ENCODE measurements at places on chromosomes 1 and 21. TPM values are rescaled to one million over a fixed set of nuclear protein-coding genes. Genes with fewer than 3 reads are reported as not detected.

DNA sequence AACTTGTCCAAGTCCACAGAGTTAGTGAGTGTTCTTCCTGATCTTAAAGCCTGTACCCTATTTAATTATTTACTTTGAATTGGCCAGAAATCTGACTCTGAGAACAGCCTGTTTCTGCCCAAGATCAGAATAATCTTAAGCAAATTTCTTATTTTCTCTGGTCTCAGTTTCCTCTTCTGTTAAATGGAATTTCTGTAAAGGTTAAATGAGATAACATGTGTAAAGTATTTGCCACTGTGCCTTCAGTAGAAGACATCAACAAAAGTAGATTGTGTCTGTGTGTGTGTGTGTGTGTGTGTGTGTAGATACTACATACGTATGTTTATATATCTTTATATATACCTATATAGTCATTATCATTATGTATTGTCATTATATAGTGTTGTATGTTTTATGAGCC lies 124.2 kb upstream of the FGGY start:
- no peak for DNase-seq

GRCh38 chr1:30650038-30650967 lies 73.1 kb downstream of the MATN1 start:
- no peak for DNase-seq

- no peak for DNase-seq
Observed at GRCh38 chr1:10490286-10490970, 15.7 kb downstream of the PEX14 start.

GRCh38 chr1:155513300-155513916 lies 49.2 kb downstream of the ASH1L start:
- DNase-seq = no peak

GRCh38 chr1:100581096-100581705 lies 43.3 kb downstream of the GPR88 start:
- DNase-seq = no peak

GRCh38 chr1:206694171-206695124 lies 9.7 kb downstream of the MAPKAPK2 start:
- peak; percentile 63 for DNase-seq

DNA sequence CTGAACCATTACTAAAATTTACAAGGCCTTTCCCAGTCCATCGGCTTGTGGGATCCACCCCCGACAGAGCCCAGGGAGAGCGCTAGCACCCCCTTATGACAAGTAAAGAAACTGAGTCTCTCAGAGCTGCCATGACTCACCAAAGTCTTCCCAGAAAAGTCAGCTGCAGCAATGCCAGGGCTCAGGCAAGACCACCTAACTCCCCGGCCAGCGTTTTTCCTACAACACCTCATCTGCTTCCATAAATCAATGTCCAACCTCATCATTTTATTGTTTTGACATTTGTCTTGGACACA lies 15.0 kb downstream of the DHCR24 start:
- no peak for DNase-seq

- no peak for DNase-seq
Observed at GRCh38 chr1:96715482-96715881, 6.1 kb upstream of the PTBP2 start.

DNA sequence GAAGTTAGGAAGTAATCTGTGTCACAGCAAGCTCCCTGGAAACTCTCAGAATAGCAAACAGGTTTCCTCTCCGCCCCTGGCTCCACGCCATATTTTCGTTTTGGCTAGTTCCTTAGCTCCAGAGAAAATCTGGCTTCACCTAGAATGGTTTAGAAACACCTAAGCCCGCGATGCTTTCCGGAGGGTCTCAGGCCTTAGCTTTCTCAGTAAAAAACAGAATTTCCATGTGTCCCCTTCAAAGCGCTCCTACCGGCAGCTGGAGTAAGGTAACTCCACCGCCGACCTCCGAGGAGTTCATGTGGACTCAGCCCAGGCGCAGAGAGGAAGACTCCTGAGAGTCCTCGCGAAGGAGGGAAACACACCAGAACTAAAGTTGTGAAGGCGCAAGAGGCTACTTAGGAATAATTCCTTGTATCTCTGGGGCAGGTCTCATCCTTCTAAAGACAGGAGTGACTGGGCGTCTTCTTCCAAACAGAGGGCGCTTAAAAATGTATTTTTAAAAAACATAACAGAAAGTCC lies 406 bp downstream of the KIAA0040 start:
- peak; percentile 28 for DNase-seq

DNA sequence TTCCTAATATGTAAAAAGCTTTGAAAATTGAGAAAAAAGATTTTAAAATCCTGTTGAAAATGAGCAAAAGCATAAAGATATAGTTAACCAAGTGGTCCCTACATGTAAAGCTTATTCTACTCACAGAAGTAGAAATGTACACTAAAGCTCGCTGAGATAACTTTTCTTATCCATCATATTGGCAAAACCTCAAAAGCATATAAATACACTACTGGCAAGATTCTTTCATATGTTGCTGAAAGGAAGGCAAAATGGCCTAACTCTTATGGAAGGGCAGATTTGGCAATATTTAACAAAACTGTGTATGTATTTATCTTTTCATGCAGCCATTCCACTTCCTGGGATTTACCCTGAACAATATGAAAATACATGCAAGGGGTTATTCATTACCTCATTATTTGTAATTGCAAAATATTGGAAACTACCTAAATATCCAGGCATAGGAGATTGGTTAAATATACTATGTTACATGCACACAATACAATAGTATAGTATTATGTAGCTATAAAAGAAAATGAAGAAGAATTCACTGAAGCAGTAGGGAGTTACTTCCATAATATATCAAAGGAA lies 43.2 kb upstream of the LYPLAL1 start:
- no peak for DNase-seq

- no peak for DNase-seq
Observed at GRCh38 chr1:92340154-92340553, 41.3 kb downstream of the RPAP2 start.

GRCh38 chr1:116347696-116348095 lies 25.3 kb upstream of the ATP1A1 start:
- DNase-seq = no peak

GRCh38 chr1:86757272-86757984 lies 53.1 kb downstream of the SH3GLB1 start:
- DNase-seq = peak; percentile 11

- no peak for DNase-seq
Observed at GRCh38 chr1:218472885-218473284, 127.7 kb downstream of the TGFB2 start.

- DNase-seq = peak; percentile 57
Observed at GRCh38 chr1:18883636-18884418, 18.5 kb downstream of the ALDH4A1 start.

GRCh38 chr1:221394011-221394544 lies 347.8 kb downstream of the DUSP10 start:
- DNase-seq = peak; percentile 92

- no peak for DNase-seq
Observed at GRCh38 chr1:4657960-4658541, 3.6 kb downstream of the AJAP1 start.

DNA sequence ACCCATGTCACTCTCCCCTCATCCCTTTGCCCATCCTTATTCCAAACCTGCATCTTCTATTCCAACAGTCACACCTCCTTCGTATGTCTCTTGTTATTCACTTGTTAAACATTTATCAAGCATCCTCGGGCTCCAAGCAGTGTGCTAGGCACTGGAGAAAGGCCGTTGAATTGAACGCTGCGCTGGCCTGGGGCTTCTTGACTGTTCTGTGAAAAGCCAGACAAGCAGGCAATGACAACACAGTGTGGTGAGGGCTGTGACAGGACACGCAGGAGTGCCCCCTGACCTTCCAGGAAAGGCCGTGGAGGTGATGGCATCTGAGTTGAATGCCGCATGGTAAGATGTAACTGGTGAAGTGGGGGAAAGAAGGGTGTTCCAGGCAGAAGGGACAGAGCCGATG lies 19.2 kb downstream of the ETV3 start:
- DNase-seq = no peak

DNA sequence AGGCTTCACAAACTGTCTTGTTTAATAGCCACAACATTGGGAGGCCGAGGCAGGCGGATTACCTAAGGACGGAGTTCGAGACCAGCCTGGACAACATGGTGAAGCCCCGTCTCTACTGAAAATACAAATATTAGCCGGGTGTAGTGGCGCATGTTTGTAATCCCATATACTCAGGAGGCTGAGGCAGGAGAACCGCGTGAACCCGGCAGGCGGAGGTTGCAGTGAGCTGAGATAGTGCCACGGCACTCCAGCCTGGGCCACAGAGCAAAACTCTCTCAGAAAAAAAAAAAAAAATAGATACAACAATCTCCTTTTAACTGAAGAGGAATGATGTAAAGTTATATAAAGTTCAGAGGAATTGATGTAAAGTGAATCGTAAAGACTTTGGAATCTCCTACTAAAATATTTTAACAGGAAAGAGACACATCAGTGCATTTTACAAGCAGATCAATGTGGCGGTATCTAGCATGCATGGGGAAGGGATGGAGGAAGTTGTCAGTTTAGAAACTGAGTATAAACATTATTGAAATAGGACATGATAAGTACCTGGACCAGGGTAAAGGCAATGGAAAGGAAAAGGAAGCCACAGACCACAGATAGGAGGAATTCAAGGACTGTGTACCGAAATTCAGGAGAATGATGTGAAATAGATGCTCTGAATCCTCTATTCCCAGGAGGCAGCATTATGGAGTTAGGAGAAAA lies 41.5 kb downstream of the PTPRC start:
- no peak for DNase-seq

DNA sequence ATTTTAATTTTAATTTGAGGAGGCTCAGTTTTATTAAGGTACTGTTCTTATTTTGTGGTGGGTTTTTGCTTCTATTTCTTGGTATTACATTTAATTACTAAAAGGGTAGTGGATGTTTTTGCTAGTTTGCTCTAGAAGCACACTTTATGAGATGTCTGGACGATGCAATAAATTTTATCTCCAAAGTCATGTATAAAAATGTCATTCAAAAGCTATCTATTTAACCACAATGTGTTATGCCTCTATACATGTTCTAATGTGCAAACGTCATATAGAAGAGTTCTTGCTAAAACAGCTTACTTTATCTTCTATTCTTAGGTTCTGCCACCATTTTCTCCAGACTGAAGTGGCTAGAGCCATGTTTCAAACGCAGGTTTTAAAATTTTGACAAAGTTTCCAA lies 12.9 kb upstream of the MPC2 start:
- no peak for DNase-seq

- no peak for DNase-seq
Observed at GRCh38 chr1:72003092-72003491, 279.2 kb downstream of the NEGR1 start.

DNA sequence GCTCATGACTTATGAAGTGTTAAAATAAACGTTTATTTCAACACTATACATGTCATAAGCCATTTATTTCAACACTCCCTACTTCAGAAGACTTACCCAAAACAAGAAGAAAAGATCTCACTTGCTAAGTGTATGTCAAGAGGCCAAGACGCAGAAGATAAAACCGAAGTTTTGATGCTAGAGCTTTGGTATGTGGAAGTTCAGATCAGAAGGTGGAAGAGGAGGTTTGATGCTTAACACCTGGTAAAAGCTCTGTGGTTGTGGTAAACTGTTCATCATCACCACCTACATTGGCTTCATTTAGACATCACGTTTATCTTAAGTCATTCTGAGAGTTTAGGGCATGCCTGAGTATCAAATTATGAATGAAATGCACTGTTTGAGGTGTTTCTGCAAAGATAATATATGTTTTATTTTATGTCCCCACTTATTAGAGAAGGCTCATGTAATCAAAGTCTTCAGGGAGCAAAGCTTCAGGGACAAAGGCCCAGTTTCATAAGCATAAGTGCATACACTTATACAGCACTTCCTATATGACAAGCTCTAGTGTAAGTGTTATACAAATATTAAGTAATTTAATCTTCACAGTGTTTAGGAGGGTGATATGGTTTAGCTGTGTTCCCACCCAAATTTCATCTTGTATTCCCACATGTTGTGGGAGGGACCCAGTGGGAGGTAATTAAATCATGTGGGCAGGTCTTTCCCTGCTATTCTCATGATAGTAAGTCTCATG lies 533.3 kb downstream of the PTBP2 start:
- no peak for DNase-seq

GRCh38 chr1:235993652-235994051 lies 71.2 kb downstream of the NID1 start:
- no peak for DNase-seq

- DNase-seq = no peak
Observed at GRCh38 chr21:32514275-32515055, 70.9 kb downstream of the TCP10L start.

- no peak for DNase-seq
Observed at GRCh38 chr1:54842963-54843362, 41.8 kb upstream of the TTC22 start.

- DNase-seq = peak; percentile 43
Observed at GRCh38 chr1:241357366-241358340, 648 bp upstream of the RGS7 start.

GRCh38 chr1:218660678-218661053 lies 315.5 kb downstream of the TGFB2 start:
- peak; percentile 96 for DNase-seq

- no peak for DNase-seq
Observed at GRCh38 chr1:186623551-186623950, 56.7 kb downstream of the PTGS2 start.

- DNase-seq = peak; percentile 52
Observed at GRCh38 chr1:180295999-180296398, 65.9 kb downstream of the LHX4 start.

DNA sequence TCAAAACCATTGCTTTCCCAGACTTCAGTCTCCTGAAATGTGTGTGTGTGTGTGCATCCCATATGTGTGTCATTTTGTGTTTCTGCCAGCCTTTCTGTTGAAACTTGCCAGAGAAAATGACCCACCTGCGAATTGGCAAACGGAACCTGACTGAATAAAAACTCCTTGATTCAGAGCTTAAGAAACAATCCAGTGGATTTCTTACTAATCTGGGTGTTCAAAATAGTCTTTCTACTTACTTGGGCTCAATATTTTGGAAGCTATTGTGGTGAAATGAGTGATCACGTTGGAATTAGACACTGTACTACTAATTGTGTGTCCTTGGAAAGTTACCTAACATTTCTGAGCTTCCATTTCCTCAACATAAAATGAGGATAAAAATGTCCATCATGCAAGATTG lies 138.9 kb upstream of the ERG start:
- DNase-seq = no peak

DNA sequence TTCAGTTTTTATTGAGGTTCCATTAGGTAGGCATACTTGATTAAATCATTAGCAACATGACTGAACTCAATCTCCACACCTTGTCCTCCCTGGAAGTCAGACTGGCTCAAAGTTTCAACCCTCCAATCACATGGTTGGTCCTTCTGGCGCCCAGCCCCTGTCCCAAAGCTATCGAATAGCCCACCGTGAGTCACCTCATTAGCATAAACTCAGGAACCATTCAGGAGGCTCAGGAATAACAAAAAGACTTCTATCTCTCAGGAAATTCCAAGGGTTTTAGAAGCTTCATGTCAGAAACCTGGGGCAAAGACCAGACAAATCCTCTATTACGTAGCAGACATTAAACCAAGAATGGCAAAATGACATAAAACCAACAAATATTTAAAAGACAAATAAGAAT lies 78.6 kb downstream of the RGS2 start:
- DNase-seq = no peak

- no peak for DNase-seq
Observed at GRCh38 chr1:214447557-214447871, 103.9 kb downstream of the PTPN14 start.

Gene CD52
- total RNA-seq = not detected

Gene RPTN
- total RNA-seq = not detected

Gene SLC30A2
- 1.4 TPM for total RNA-seq

Gene PSMB2
- 29.9 TPM for total RNA-seq

Gene HDGF
- total RNA-seq = 249 TPM

Gene PPP1R15B
- 34.9 TPM for total RNA-seq

Gene WNT2B
- 33.5 TPM for total RNA-seq

Gene CYP4A11
- not detected for total RNA-seq

Gene SLC44A5
- total RNA-seq = 1.7 TPM

Gene CSMD2
- total RNA-seq = under 0.01 TPM

Gene MROH7
- not detected for total RNA-seq

Gene C1QB
- total RNA-seq = not detected

Gene CD1E
- not detected for total RNA-seq

Gene ATAD3B
- 12.2 TPM for total RNA-seq
